Activated T-helper 2 cell treated with anti-CD3 and anti-CD28 coated beads, Interferon-gamma antibody, Interleukin-2, Interleukin-4, amounts not matched to agents 10 μg/mL and 5 μg/mL and 100 μg/mL, durations not matched to agents 14 hours and 24 hours and 36 hours (primary cell): ENCODE measurements at places on chromosomes 3 and 15. TPM values are rescaled to one million over a fixed set of nuclear protein-coding genes. Genes with fewer than 3 reads are reported as not detected.

- H3K27ac ChIP-seq = peak overlapping the region; percentile 99
- H3K27me3 ChIP-seq = no peaks in the 10 kb centered on the region
- H3K4me1 ChIP-seq = peaks cover 63% of the 10 kb centered on the region
- no peak for DNase-seq
- H3K4me3 ChIP-seq = peak overlapping the region; percentile 58
Observed at GRCh38 chr15:76988867-76989780, 5.8 kb upstream of the PSTPIP1 start.

DNA sequence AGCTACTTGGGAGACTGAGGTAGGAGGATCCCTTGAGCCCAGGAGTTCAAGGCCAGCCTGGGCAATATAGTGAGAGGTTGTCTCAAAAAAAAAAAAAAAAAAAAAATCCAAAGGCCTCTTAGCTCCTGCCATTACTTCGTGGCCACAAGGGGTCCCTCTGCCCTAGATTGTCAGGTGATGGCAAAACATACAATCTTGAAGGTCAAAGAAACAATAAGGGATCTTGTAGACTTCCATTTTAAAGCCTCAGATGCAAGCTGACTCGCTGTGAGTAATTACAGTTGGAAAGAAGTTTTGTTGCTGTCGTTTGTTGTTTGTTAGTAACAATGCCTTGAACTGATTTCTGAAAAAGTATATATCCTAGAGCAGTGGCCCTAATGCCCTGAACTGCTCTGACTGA, 55.9 kb upstream of the PLCL2 start:
- H3K36me3 ChIP-seq = no peaks in the 10 kb centered on the region
- H3K4me3 ChIP-seq = no peak overlapping the region
- no peak overlapping the region for H3K27ac ChIP-seq
- peak; percentile 28 for DNase-seq
- H3K27me3 ChIP-seq = peaks cover 30% of the 10 kb centered on the region

DNA sequence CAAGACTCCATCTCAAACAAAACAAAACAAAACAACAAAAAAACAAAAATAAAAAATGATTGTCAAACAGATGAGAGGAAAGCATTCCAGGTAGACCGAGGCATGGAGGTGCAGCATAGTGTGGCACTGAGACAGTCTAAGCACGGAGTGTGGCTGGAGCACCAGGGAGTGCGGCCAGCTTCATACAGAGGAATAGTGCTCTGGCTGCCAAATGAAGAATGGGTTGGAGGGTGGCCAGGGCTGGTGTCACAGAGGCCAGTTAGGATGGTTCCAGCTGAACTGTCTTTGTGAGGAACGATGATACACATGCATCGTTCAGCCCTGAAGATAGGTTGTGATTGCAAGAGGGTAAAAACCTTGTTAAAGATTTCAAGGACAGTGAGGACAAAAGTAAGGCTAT, 28.3 kb downstream of the MITF start:
- H3K27me3 ChIP-seq = peaks cover 2% of the 10 kb centered on the region
- DNase-seq = no peak
- no peak overlapping the region for H3K27ac ChIP-seq
- H3K4me3 ChIP-seq = no peak overlapping the region

DNA sequence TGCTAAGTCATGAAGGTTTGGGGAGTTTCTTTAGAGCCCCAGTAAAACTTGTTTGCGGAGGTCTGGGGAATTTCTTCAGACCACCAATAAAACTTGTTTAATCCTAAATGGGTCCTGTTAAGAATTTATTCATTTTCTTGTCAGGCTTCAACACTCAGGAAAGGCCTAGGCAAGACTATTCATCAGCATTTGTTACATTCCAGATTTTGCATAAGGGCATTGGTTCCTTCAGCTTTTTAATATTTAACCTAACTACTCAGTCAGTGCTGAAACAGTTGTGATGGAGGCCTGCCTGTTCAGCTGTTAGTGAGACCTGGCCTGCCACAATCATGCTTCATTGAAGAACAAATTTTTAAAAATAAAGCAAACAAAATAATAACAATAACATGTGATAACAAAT, 954.2 kb upstream of the SEMA6D start:
- no peaks in the 10 kb centered on the region for H3K4me1 ChIP-seq
- DNase-seq = no peak
- H3K4me3 ChIP-seq = no peak overlapping the region
- H3K27me3 ChIP-seq = no peaks in the 10 kb centered on the region
- H3K36me3 ChIP-seq = no peaks in the 10 kb centered on the region

The LTK gene
- 0.18 and 0.25 TPM in 2 replicates for total RNA-seq

The C3orf80 gene
- 0.25 and 0.30 TPM in 2 replicates for total RNA-seq
